Aorta (tissue), 5 donors: ENCODE measurements at places on chromosomes 3 and 15.

GRCh38 chr15:84791763-84792162, 25.4 kb upstream of the ALPK3 start:
- no peak for DNase-seq
- H3K36me3 ChIP-seq, result peaks cover 4% of the 10 kb centered on the region
- H3K27ac ChIP-seq, result no peak overlapping the region
- H3K4me1 ChIP-seq, result no peaks in the 10 kb centered on the region

- H3K27me3 ChIP-seq, result no peaks in the 10 kb centered on the region
- no peaks in the 10 kb centered on the region for H3K36me3 ChIP-seq
- no peak for DNase-seq
- H3K4me1 ChIP-seq, result no peaks in the 10 kb centered on the region
- H3K4me3 ChIP-seq, result no peak overlapping the region
- no peak overlapping the region for H3K27ac ChIP-seq
Observed at GRCh38 chr15:50790778-50791453, 25.4 kb upstream of the SPPL2A start.

GRCh38 chr3:52155912-52156311, 1.7 kb upstream of the POC1A start:
- H3K4me1 ChIP-seq, result no peaks in the 10 kb centered on the region
- H3K4me3 ChIP-seq, result no peak overlapping the region
- DNase-seq, result peak; percentile 13
- H3K27me3 ChIP-seq, result no peaks in the 10 kb centered on the region

GRCh38 chr3:192715126-192715525, 12.2 kb downstream of the FGF12 start:
- H3K27ac ChIP-seq, result no peak overlapping the region
- no peak overlapping the region for H3K4me3 ChIP-seq
- H3K4me1 ChIP-seq, result no peaks in the 10 kb centered on the region
- H3K27me3 ChIP-seq, result no peaks in the 10 kb centered on the region
- no peaks in the 10 kb centered on the region for H3K36me3 ChIP-seq

DNA sequence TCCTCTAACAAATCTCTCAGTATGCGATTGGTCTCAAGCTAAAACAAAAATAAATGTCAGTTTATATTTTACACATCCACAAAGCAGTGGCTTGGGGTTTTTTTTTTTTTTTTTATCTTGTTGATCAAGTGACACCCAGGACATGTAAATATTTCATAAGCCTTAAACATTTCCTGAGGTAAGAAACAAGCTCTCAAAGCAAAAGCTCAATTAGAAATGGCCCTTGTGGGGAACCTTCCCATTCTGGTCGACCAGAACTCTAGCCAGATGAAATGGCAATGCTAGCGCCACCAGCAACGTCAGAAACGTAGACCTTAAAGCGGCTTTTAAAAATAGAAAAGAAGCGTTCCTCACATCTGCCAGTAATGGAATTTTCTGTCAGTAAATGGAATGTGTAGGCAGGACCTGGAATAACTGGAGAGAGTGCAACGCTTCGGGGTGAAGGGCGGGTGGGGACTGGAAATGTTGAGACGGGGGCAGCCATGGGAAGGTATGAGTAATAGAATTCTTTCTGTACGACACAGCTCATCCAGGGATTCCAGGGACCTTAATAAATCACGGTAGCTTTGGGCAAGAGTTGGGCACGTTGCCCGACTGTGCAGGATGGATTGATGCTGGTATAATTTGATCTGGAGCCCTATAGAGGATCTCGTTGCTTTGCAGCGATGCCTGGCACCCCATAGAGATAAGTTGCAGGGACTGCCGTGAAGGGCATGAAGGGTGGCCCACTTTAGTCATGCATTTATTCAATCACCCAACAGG, 44.4 kb downstream of the BTD start:
- H3K4me3 ChIP-seq, result no peak overlapping the region
- peak; percentile 91 for DNase-seq
- peak overlapping the region; percentile 7 for H3K27ac ChIP-seq
- no peaks in the 10 kb centered on the region for H3K27me3 ChIP-seq
- H3K36me3 ChIP-seq, result no peaks in the 10 kb centered on the region
- H3K4me1 ChIP-seq, result no peaks in the 10 kb centered on the region

DNA sequence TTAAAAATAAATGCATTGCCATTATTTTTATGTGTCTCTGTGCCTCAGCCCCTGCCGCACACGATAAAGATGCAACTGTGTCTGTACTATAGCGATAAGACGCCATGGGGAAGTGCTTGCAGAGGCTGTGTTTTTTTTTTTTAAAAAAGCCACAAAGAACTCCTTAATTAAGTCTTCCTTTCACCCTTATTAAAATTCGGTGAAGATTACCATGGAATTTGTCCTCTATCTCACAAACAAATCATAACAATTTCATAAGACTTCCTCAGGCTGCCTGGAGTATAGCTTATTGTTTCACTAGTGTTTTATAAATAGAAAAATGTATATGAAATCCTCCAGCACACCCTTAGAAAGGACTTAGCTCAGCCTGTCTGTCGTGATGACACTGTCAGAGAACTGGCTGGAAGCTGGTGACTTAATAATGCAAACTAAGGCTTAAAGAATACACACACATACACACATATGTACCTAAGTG, 374.8 kb upstream of the SLCO3A1 start:
- DNase-seq, result no peak
- H3K36me3 ChIP-seq, result no peaks in the 10 kb centered on the region
- no peaks in the 10 kb centered on the region for H3K4me1 ChIP-seq
- no peaks in the 10 kb centered on the region for H3K27me3 ChIP-seq

- no peaks in the 10 kb centered on the region for H3K4me1 ChIP-seq
- H3K27me3 ChIP-seq, result no peaks in the 10 kb centered on the region
- H3K4me3 ChIP-seq, result no peak overlapping the region
- no peaks in the 10 kb centered on the region for H3K36me3 ChIP-seq
Observed at GRCh38 chr15:83475551-83475950, 28.4 kb downstream of the SH3GL3 start.

DNA sequence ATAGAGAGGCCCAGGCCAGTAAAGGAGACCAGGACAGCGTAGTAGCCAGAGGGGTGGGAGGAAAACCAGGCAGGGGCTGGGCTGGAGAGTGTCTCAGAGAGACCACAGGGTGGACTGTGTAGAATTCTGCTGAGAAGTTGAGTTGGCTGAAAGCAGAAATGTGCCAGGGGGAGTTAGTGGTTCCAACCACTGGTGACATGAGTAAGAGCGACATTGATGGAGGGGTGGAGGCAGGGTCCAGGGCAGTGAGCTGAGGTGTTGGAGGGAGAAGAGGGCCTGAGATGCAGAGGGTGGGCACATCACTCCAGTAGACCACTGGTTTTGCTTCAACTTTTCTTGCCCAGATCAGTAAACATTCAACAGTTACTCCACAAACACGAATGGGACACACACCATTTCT, 106.5 kb downstream of the ASB7 start:
- no peak for DNase-seq
- no peak overlapping the region for H3K27ac ChIP-seq
- H3K4me1 ChIP-seq, result no peaks in the 10 kb centered on the region

DNA sequence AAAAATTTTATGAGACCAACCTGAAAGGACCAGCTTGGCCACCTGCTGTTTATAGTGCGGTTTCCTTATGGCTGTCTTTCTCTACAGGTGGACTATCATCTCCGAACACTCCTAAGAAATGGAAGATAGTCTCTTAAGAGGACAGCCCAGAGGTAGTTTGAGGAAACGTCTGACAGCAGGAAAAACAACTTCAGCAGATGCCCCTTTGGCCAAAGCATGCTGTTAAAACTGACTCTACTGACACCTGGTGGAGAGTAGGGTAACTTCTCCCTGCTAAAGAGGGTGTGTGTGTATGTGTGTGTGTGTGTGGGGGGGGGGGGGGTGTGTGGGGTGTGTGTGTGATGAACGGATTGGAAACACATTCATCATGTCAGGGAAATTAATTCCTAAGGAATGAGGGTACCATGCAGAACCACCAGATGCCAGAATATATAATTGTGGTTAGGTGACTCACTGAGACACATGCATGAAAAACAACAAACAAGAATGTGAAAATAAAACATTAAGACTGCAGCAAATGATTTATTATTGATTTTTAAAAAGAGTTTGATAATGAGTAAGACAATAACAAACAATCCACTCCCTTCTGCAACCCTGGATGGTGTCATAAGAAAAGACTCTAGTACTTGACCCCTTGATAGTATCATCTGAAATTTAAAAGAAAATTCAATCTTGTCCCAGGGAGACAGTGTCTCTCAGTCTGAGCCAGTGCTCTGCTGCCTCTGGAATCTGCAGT, 256.5 kb downstream of the THRB start:
- no peaks in the 10 kb centered on the region for H3K27me3 ChIP-seq
- no peak overlapping the region for H3K4me3 ChIP-seq
- peak overlapping the region; percentile 94 for H3K27ac ChIP-seq
- no peak for DNase-seq

DNA sequence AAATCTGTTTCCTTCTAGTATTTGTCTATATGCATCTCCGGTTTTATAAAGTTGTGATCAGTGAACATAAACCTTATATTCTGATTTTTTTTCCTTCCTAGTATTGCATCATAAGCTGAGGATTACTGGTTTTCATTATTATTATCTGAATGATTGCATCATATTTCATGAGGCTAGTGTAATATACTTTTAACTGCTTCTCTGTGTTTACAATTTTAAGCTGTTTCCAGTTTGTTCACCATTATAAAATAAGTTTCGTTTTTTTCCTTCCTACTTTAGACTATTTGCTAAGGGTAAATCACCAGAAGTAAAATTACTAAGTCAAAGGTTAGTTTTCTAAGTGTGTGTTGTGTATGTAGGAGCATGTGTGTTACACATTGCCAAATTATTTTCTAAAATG, 20.2 kb downstream of the SEMA6D start:
- no peak for DNase-seq
- no peaks in the 10 kb centered on the region for H3K36me3 ChIP-seq
- H3K4me1 ChIP-seq, result no peaks in the 10 kb centered on the region
- no peak overlapping the region for H3K27ac ChIP-seq
- H3K4me3 ChIP-seq, result no peak overlapping the region
- no peaks in the 10 kb centered on the region for H3K27me3 ChIP-seq

DNA sequence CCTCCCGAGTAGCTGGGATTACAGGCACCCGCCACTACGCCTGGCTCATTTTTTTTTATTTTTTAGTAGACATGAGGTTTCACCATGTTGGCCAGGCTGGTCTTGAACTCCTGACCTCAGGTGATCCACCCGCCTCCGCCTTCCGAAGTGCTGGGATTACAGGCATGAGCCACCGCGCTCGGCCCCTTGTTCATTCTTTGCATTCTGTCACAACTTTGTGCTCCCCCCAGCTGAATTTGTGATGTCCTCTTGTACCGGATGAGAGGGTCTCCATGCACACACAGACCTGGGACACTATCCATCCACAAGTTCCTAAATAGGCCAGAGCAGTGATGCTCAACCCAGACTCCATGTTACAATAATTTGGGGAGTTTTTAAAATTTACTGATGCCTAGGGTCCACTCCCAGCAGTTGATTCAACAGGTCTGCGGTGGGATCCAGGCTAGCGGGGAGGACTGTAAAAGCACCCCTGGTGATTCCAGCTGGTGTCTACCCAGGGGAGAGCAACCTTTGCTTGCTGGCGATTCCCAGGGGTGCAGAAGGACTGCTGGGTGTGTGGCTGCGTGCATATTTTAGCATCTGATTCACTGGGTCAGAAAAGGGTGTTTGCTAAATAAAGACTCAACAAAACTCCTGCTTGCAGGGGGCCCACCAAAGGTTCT, 1.0 kb downstream of the RASSF1 start:
- H3K4me3 ChIP-seq, result no peak overlapping the region
- no peaks in the 10 kb centered on the region for H3K4me1 ChIP-seq
- H3K27ac ChIP-seq, result no peak overlapping the region
- no peak for DNase-seq
- H3K27me3 ChIP-seq, result no peaks in the 10 kb centered on the region
- no peaks in the 10 kb centered on the region for H3K36me3 ChIP-seq

- H3K4me3 ChIP-seq, result no peak overlapping the region
- no peaks in the 10 kb centered on the region for H3K36me3 ChIP-seq
- H3K27ac ChIP-seq, result no peak overlapping the region
- H3K4me1 ChIP-seq, result no peaks in the 10 kb centered on the region
Observed at GRCh38 chr3:156978481-156978961, 152.4 kb downstream of the LEKR1 start.

DNA sequence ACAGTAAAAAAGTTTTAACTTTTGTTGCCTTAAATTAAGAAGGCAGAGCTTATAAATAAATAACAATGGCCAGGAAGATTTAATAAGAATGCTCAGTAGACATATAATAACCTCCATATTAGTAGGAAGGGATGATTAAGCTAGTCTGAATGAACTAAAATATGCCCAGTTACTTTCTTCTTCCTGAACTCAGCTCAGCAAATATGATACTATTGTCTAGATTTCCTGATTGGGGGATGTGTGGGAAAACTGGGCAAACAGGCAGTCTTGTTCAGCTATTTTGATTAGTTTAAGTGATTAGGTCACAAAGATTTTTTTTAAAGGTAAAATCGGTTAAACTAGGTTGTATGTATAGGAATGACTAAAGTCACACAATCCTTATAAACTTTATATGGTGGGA, 167.2 kb upstream of the SLC2A2 start:
- H3K27ac ChIP-seq, result no peak overlapping the region
- no peaks in the 10 kb centered on the region for H3K36me3 ChIP-seq
- DNase-seq, result no peak
- no peaks in the 10 kb centered on the region for H3K27me3 ChIP-seq
- H3K4me3 ChIP-seq, result no peak overlapping the region
- no peaks in the 10 kb centered on the region for H3K4me1 ChIP-seq

- no peak overlapping the region for H3K4me3 ChIP-seq
- no peaks in the 10 kb centered on the region for H3K36me3 ChIP-seq
- H3K27ac ChIP-seq, result no peak overlapping the region
- H3K27me3 ChIP-seq, result no peaks in the 10 kb centered on the region
Observed at GRCh38 chr3:4533489-4534443, 40.6 kb downstream of the ITPR1 start.

GRCh38 chr3:13145826-13146642, 72.8 kb upstream of the IQSEC1 start:
- H3K4me1 ChIP-seq, result no peaks in the 10 kb centered on the region
- H3K27ac ChIP-seq, result no peak overlapping the region
- no peak overlapping the region for H3K4me3 ChIP-seq
- H3K36me3 ChIP-seq, result no peaks in the 10 kb centered on the region
- DNase-seq, result no peak

GRCh38 chr15:100002787-100003536, 269.7 kb upstream of the LYSMD4 start:
- H3K27ac ChIP-seq, result no peak overlapping the region
- no peaks in the 10 kb centered on the region for H3K27me3 ChIP-seq
- DNase-seq, result no peak

GRCh38 chr3:69433969-69434325, 48.1 kb upstream of the FRMD4B start:
- no peaks in the 10 kb centered on the region for H3K27me3 ChIP-seq
- no peak overlapping the region for H3K4me3 ChIP-seq
- no peak for DNase-seq
- H3K36me3 ChIP-seq, result no peaks in the 10 kb centered on the region

DNA sequence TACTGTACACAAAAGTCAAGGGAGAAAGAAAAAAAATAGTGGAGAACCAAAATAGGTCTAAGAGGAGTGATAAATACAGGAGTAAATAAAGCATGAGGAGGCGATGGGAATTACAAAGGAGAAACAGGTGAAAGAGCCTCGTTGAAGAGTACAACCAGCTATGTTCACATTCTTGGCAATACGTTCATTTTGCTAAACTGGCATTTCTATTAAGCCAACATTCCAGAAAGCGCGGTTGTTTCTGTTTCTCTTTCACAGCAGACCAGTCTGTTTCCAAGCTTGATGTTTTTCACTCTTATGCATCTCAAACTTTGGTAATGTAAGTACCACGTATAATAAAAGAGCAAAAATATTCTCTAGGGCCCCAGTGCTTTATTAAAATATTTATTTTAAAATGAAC, 74.5 kb downstream of the NSUN3 start:
- no peak overlapping the region for H3K4me3 ChIP-seq
- H3K27me3 ChIP-seq, result no peaks in the 10 kb centered on the region
- no peaks in the 10 kb centered on the region for H3K4me1 ChIP-seq
- H3K36me3 ChIP-seq, result no peaks in the 10 kb centered on the region
- no peak for DNase-seq
